ENCODE measurements at places on chromosomes 5 and 9.

GRCh38 chr5:131505237-131505908 lies 129.7 kb downstream of the RAPGEF6 start:
- no peak for DNase-seq

GRCh38 chr5:114192108-114192507 lies 169.8 kb upstream of the KCNN2 start:
- DNase-seq: no peak

- no peak for DNase-seq
Measured at GRCh38 chr5:85893996-85894395, 723.7 kb upstream of the COX7C start.

- DNase-seq: no peak
Measured at GRCh38 chr5:62268234-62268633, 37.8 kb upstream of the KIF2A start.

GRCh38 chr9:94655739-94656138 lies 16.4 kb upstream of the FBP1 start:
- DNase-seq: no peak

GRCh38 chr5:110785356-110785755 lies 46.5 kb downstream of the SLC25A46 start:
- DNase-seq: no peak

DNA sequence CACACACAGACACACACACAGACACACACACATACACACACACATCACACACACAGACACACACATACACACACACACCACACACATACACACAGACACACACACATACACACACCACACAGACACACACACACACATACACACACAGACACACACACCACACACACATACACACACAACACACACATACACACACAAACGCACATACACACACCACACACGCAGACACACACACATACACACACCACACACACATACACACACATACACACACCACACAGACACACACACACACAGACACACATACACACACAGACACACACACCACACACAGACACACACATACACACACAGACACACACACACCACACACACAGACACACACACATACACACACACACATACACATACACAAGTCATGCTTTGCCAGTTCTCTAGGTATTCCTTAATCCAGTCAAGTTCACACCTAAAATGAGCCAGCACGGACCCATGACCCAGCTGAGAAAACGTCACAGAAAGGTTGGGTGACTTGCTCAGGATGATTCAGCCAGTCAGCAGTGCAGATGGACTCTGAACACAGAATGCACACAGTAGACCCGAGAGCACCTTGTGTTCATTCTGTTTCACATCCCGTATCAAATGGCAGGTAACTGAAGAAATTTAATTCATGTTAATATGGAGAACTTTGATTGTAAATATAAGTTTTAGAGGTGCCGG lies 746.4 kb downstream of the MTRR start:
- no peak for DNase-seq

- no peak for DNase-seq
Measured at GRCh38 chr5:92556747-92557146, 1024.3 kb downstream of the NR2F1-AS1 start.

- no peak for DNase-seq
Measured at GRCh38 chr9:131728546-131728910, 11.3 kb downstream of the RAPGEF1 start.

- no peak for DNase-seq
Measured at GRCh38 chr5:147809830-147810666, 21.4 kb downstream of the SPINK1 start.

GRCh38 chr9:99345942-99346341 lies 123.9 kb downstream of the SEC61B start:
- DNase-seq: no peak

DNA sequence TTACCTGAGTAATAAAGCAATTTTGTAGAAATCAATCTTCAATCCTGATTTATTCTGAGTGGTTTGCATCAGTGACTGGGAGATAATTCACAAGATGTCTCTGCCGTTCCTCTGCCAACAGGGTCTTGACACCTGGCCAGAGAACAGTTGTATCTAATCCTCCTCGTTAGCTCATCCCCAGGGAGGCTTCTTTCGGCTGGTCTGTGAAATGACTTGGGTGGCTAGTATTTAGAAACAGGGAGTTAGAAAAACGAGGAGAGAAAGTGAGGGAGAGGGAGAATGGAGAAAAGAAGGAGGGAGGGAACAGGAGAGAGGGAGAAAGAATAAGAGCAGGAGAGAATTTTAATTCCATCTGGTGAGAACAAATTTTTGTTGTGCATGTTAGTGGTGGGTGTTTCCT lies 600.2 kb upstream of the TLE4 start:
- no peak for DNase-seq

DNA sequence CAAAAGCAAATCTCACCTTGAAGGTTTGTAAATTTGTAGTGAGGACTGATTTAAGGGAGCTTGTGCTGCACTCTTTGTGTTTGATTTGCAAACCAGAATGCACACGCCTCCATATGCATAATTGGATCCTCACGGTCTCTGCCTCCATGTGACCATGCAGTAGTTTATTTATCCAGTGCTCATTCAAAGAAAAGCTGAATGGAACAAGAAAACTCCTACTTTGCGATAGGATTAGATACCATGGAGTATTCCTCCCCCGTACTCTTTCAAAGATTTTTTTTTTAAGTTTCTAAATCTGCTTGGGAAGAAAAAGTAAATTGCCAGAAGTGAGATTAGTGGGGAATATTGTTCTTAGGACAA lies 290.4 kb upstream of the TUT7 start:
- DNase-seq: no peak

GRCh38 chr9:105978336-105978735 lies 284.0 kb downstream of the TMEM38B start:
- DNase-seq: no peak

- DNase-seq: no peak
Measured at GRCh38 chr9:101367323-101367722, 17.5 kb downstream of the BAAT start.

- DNase-seq: no peak
Measured at GRCh38 chr5:175282611-175283225, 161.3 kb downstream of the DRD1 start.

- no peak for DNase-seq
Measured at GRCh38 chr9:110619831-110620230, 40.3 kb upstream of the SVEP1 start.

GRCh38 chr9:137433349-137433915 lies 7.7 kb downstream of the ENTPD8 start:
- no peak for DNase-seq

GRCh38 chr5:142743592-142744441 lies 26.4 kb upstream of the ARHGAP26 start:
- DNase-seq: no peak

DNA sequence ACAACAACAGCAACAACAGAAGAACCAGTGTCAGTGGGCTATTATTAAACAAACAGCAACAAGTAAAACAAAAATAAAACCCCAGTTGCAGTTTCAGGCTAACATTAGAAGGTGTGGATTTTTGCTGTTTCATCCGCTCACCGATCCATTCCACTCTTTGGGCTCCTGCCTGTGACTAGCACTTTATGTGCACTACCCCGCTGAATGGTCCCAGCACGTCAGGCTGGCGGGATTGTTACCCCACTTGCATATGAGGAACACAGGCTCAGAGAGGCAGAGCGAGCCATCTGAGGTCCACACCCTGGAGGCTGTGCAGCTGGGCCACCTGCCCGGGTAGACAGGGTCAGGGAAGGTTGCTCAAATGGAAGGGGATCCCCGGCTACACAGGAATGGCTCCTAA lies 26.0 kb downstream of the NSG2 start:
- DNase-seq: no peak

- no peak for DNase-seq
Measured at GRCh38 chr9:8207596-8207995, 408.0 kb upstream of the DMAC1 start.

DNA sequence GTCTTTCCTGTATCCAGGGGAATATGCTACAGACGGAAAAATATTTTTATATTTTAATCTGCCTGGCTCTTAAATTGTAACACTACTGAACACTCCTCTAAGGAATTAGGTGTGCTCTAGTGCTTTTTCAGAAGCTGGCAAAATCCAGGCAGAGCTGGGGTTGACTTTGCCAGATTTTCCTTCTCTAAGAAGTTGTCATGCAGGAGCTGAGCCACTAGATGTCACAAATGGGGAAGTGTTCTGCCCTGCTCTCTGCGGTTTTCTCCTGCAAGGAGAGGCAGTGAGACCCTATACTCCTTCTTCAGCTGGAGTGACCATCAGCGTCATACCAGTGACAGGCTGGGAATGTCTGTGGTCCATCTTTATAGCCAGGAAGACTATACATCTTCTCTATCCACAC lies 112.5 kb downstream of the HAPLN1 start:
- DNase-seq: no peak

All from cortex of kidney (tissue), 1 donor.